ENCODE measurements at places on chromosomes 2 and 18. TPM values are rescaled to one million over a fixed set of nuclear protein-coding genes. Genes with fewer than 3 reads are reported as not detected.

GRCh38 chr2:235900631-235901030 lies 267.6 kb downstream of the GBX2 start:
- no peaks in the 10 kb centered on the region for H3K27me3 ChIP-seq
- no peak overlapping the region for H3K27ac ChIP-seq
- H3K36me3 ChIP-seq = no peaks in the 10 kb centered on the region
- H3K4me1 ChIP-seq = no peaks in the 10 kb centered on the region

KYNU gene
- total RNA-seq = 0.34 TPM

DNA sequence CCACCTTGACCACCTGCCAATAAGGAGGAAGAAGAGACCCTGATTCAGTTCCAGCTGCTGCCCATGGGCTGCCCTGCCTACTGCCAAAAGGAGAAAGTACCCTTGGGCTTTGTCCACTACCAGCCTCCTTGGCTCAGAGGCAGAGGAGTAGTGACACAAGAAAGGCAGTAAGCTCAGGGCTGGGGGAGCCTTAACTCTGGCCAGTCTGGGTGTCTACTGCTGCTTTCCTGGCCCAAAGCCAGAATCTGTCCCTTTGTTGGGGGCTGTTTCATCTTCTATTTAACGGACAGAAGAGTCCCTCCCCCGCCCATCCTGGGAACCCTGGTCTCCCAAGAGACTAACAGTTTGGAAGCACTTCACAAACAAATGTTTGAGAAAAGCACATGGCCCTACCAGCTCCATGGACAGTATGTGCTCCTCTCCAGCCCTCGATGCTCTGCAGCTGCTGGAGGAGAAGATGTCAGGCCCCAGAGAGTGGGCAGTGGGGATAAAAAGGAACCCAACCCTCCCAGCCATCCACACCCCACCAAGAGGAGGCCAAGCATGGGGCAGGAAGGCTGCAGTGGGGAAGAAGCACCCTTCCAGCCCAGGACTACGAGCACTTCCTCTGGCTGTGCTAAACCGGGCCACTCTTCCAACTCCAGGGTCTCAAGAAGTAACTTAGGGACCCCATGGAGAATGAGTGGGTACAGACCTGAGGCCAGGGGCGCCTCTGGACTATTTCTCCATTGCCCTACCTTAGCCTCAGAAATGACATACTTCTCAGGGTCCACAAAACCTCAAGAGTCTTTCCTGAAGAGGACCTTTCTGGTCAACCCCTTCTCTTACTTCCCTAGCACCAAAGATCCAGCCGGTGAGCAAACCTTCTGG lies 1.2 kb downstream of the ATG9A start:
- H3K4me1 ChIP-seq = peaks cover 3% of the 10 kb centered on the region
- DNase-seq = no peak
- peak overlapping the region; percentile 91 for H3K4me3 ChIP-seq

GRCh38 chr2:219595256-219595655 lies 2.4 kb upstream of the STK11IP start:
- no peak overlapping the region for H3K4me3 ChIP-seq
- no peaks in the 10 kb centered on the region for H3K4me1 ChIP-seq
- no peak for DNase-seq
- H3K27ac ChIP-seq = no peak overlapping the region
- H3K36me3 ChIP-seq = no peaks in the 10 kb centered on the region

STON1 gene
- 34.0 TPM for total RNA-seq

DNA sequence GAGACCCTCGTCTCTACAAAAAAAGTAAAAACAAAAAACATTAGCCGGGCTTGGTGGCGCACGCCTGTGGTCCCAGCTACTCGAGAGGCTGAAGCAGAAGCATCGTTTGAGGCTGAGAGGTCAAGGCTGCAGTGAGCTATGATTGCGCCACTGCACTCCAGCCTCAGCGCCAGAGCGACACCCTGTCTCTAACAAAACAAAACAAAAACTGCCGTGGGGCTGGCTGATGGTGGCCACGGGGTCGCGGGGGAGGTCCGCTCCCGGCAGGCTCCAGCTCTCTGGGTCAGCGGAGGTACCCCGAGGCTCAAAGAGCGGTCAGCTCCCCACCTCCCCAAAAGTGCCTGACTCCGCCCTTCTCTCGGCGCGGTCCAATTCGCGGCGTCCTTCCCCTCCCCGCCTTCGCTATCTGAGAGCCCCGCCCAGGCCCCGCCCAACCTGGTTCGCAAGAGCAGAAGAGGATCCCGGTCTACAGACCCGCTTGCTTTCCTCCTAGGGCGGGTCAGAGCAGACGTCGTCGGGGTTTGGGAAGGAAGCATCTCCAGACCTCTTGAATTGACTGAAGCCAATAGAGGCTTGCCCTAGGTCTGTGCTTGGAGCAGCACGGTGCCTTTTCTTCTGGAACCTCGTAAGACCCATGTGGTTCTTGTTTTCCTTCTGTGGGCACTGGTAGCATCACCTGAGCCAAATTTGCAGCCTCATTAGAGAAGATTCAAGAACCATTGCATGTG lies 7.8 kb downstream of the RAX start:
- peaks cover 50% of the 10 kb centered on the region for H3K27me3 ChIP-seq
- peak overlapping the region; percentile 5 for H3K4me3 ChIP-seq
- H3K27ac ChIP-seq = no peak overlapping the region
- DNase-seq = no peak

GRCh38 chr18:36831139-36831538 lies 2.2 kb downstream of the KIAA1328 start:
- H3K27me3 ChIP-seq = no peaks in the 10 kb centered on the region
- no peak overlapping the region for H3K4me3 ChIP-seq
- H3K36me3 ChIP-seq = no peaks in the 10 kb centered on the region

PID1 gene
- 21.0 TPM for total RNA-seq

DNA sequence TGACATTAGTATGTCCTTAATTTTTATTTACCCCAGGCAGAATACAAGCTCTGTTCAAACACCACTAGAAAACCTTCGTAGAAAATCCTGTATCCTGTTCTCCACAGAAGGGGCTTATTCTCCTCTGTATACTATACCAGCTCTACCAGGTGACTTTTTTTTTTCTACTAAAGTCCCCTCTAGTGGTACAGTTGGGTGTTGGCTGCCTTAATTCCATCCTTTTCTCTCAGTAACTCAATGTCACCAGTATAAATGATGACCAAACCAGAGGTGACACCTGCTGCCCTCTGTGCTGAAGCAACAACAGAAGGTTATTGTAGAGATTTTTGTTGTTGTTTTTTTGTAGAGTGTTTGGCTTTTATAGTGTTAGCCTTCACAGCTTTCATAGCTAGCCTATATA lies 1322.0 kb downstream of the LRP1B start:
- H3K4me3 ChIP-seq = no peak overlapping the region
- H3K27ac ChIP-seq = no peak overlapping the region
- no peak for DNase-seq
- no peaks in the 10 kb centered on the region for H3K36me3 ChIP-seq
- no peaks in the 10 kb centered on the region for H3K4me1 ChIP-seq
- H3K27me3 ChIP-seq = no peaks in the 10 kb centered on the region

DNA sequence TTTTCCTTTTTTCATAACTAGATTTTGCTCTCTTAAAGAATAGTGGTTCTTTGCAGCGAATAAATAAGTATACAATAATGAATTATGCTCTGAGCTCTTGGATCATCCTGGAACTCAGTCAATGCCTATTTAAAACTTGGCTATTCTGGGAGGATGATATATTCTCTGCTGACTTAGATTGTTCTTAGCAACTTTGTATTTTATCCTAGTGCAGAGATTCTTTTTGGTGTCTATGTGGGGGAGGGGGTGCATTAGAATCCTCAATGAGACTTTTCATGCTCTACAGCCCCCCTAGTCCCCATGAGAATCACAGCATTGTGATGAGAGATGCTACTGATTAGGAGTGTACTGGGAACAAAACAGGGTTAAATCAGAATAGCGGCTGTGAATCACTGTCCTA lies 8.8 kb upstream of the FAM98A start:
- no peak overlapping the region for H3K27ac ChIP-seq
- H3K36me3 ChIP-seq = no peaks in the 10 kb centered on the region
- H3K4me3 ChIP-seq = no peak overlapping the region
- DNase-seq = no peak

GRCh38 chr2:39625193-39625926 lies 40.4 kb upstream of the TMEM178A start:
- no peak for DNase-seq
- H3K27me3 ChIP-seq = no peaks in the 10 kb centered on the region
- no peaks in the 10 kb centered on the region for H3K36me3 ChIP-seq
- no peak overlapping the region for H3K27ac ChIP-seq

TSN gene
- 58.7 TPM for total RNA-seq

GRCh38 chr2:240584486-240585031 lies 2.0 kb upstream of the CAPN10 start:
- H3K27me3 ChIP-seq = no peaks in the 10 kb centered on the region
- no peak for DNase-seq

DNA sequence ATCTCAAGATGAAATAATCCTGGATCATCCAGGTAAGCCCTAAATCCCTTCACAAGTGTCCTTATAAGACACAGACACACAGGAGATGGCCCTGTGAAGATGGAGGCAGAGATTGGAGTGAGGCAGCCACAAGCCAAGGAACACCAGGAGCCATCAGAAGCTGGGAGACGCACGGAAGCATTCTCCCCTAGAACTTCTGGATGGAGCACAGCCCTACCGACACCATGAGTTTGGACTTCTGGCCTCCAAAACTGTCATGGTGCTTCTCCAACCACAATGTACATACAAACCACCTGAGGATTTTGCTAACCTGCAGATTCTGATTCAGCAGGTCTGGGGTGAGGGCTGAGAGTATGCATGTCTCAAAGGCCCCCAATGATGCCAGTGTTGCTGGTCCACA lies 42.5 kb downstream of the ADD2 start:
- no peak overlapping the region for H3K4me3 ChIP-seq
- DNase-seq = no peak
- no peaks in the 10 kb centered on the region for H3K36me3 ChIP-seq
- H3K4me1 ChIP-seq = no peaks in the 10 kb centered on the region
- H3K27ac ChIP-seq = no peak overlapping the region
- H3K27me3 ChIP-seq = no peaks in the 10 kb centered on the region

LBX2 gene
- total RNA-seq = not detected

GALNT3 gene
- 69.9 TPM for total RNA-seq

TLX2 gene
- total RNA-seq = not detected

TMEM247 gene
- not detected for total RNA-seq

ACVR1C gene
- 2.0 TPM for total RNA-seq

MARCHF4 gene
- not detected for total RNA-seq
